ENCODE measurements at places on chromosomes 7 and 10.

GRCh38 chr10:126012485-126012884 lies 116.1 kb downstream of the FANK1 start:
- DNase-seq = peak; percentile 15

DNA sequence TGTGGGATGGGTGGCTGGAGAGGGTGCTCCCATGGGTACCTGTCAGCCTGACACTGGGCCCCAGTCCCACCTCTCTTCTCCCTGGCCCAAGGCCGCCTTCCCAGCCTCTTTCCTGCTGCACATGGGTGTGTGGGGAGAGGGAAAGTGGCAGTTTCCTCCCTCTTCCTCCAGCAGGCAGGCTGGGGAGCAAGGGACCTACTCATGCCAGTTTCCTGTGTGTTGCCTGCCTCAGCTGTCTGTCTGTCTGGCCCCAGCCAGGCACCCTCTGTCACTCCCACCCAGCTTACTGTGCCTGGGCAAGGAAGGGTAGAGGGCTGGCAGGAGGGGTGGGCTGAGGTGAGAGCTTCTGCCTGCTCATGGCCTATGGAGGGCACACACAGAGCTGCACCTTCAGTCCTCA lies 46.3 kb upstream of the PCBD1 start:
- DNase-seq = no peak

- DNase-seq = no peak
These were observed 293.8 kb downstream of the TCERG1L start for GRCh38 chr10:131017566-131018285.

GRCh38 chr7:7595451-7595850 lies 28.8 kb downstream of the MIOS start:
- peak; percentile 71 for DNase-seq

DNA sequence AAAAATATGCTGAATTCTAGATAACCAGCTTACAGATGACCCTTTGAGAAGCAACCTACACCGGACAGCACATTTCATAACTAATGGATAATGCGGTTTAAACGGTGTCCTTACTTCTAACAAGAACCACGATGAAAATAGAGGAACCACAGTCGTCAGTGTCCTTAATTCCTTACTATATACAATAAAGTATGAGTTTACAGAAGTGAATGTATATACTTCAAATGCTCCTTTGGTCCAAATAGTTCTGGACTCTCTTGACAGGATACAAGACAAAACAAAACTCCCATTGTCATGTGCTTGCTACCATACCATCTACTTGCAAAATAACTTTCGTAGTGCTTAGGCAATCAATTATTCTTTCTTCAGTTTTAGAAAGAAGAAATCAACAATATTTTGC lies 2.4 kb downstream of the NAMPT start:
- DNase-seq = no peak

GRCh38 chr10:18099415-18099814 lies 40.8 kb upstream of the CACNB2 start:
- no peak for DNase-seq

- DNase-seq = no peak
These were observed 47.9 kb downstream of the PHTF2 start for GRCh38 chr7:77846317-77847092.

- no peak for DNase-seq
These were observed 17.0 kb downstream of the TRPV5 start for GRCh38 chr7:142916508-142916907.

- no peak for DNase-seq
These were observed 224.4 kb downstream of the NEBL start for GRCh38 chr10:20672741-20673140.

DNA sequence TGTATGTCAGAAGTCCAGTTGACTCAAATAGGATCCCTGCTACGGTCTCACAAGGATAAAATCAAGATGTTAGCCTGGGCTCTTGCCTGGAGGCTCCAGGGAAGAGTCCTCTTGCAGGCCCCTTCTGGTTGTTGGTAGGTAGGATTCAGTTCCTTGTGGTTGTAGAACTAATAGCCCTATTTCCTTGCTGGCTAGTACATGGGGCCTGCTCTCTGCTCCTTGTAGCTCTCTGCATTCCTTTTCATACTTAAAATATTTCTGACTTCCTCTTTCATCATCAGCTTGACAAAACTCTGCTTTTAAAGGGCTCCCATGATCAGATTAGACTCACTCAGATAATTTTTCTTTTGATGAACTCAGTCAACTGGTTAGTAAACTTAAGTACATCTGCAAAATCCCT lies 756.7 kb downstream of the GATA3 start:
- no peak for DNase-seq

DNA sequence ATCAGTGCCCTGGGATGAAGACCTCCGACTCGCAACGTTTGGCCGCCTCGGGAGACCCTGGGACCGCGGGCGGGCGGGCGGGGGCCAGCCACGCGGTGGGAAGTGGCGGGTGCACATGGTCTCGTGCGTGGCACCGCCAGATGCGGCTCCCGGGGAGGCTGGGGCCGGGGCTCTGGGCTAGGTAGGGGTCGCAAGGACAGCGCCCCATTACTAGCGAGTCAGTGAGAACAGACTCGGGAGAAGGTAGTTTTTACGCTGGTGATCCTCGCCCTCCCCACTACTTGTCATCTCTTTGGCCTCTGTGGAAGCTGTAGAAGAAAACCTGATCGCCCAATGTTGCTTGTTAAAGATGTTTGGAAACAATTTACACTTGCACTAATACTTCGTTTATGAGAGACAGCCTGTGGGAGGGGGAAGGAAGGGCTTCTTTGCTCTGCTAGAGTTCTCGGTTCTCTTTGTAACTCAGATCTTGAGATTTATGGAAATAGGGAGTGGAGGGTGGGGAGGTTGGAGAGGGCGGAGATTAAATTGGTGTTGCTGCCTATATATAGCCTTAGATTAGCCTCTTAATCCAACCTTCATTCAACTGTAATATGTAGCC lies 591 bp downstream of the BZW2 start:
- DNase-seq = peak; percentile 37

DNA sequence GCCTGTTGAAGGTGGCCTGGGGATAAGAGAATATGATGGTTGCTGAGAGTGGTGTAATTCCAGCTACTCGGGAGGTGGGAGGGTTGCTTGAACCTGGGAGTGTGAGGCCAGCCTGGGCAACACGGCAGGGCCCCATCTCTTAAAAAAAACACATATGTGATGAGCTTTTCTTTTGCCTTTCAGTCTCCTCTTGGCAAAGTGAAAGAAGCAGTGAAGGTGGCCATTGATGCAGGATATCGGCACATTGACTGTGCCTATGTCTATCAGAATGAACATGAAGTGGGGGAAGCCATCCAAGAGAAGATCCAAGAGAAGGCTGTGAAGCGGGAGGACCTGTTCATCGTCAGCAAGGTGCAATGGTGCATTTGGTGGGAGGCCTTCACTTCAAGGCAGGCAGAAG lies 3.1 kb downstream of the AKR1B10 start:
- DNase-seq = no peak

DNA sequence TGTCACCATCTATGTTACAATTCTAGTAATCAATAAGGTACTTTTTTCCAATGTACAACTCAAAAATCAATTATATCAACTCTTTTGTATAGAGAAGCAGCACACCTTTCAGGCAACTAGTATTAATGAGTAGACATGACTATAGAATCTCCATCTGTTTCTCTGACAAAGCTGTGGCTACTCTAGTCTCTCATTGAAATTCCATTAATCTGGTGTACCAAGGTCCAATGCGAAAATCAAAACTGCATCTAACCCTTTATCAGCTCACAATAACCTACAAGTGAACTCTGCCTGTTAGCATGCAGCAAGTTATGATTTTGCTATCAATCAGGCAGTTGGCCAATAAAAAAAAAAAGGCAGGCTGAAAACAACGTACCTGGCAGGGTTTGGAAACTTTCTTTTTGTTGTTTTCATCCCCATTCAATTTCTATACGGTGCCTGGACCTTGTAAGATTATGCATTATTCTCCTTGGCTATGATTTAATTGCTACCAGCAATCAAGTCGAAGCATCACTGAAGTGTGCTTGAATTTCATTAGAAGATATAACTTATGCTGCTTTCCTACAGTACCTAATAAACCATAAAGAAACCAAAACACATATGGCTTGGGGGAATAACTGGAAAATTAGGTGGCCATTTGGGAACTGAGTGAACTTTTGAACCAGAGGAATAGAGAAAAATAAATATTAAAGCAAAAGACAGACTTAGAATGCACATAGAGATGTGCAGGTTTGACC lies 23.2 kb downstream of the SKAP2 start:
- no peak for DNase-seq

DNA sequence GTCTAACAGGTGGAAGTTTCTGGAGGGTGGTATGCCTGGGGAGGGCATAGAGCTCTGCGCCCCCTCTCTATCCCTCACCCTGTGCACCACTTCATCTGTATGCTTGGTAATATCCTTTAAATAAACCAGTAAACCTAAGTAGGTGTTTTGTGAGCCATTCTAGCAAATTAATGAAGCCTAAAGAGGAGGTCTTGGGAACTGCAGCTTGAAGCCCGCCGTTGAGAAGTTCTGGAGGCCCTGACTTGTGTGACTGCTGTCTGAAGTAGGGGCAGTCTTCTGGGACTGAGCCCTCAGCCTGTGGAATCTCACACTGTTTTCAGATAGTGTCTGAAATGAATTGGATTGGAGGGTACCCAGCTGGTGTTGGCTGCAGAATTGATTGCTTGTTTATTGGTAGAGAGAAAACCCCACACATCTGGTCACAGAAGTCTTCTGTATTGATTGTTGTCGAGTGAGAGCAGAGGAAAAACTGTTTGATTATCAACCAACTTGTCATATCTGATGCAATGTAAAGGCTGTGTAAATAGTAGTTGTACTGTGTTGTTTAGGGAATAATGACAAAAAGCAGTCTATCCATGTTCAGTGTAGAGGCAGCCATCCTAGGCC lies 4.7 kb downstream of the CRCP start:
- DNase-seq = no peak

DNA sequence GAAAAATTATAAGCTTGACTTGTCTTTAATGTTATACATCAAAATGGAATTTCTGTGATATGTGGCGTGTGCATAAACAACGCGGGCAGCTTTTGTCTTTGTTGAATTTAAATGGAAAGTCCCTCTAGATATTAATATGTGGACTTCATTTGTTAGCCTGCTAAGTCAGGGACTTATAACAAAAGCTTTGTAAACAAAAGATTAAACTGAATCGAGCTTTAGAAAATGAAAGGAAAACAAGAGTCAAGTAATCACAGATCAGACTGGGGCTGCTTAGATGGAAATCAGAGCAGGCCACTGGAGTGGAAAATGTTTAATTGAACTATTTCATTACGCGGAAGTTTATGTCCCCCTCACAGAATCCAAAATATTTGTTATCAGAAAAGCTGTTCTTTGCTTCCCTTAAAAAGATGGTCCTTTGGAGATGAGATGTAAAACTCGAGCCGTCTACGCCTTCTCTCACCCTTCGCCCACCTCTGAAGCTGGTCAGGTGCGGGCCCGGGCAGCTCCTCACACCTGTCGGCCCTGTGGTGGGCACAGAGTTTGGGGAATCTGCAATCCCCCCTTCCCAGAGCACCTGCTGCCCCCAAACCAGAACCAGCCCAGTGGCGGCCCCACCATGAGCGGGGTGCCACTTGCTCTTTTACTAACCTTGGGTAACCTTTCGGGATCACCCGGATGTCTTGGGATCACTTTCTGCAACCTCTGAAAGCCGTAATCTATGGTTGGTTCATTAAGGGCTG lies 116.2 kb downstream of the EBF3 start:
- DNase-seq = no peak

- no peak for DNase-seq
These were observed 104.9 kb upstream of the FAM180A start for GRCh38 chr7:135853499-135853898.

GRCh38 chr10:77494327-77494726 lies 143.3 kb downstream of the KCNMA1 start:
- peak; percentile 55 for DNase-seq

DNA sequence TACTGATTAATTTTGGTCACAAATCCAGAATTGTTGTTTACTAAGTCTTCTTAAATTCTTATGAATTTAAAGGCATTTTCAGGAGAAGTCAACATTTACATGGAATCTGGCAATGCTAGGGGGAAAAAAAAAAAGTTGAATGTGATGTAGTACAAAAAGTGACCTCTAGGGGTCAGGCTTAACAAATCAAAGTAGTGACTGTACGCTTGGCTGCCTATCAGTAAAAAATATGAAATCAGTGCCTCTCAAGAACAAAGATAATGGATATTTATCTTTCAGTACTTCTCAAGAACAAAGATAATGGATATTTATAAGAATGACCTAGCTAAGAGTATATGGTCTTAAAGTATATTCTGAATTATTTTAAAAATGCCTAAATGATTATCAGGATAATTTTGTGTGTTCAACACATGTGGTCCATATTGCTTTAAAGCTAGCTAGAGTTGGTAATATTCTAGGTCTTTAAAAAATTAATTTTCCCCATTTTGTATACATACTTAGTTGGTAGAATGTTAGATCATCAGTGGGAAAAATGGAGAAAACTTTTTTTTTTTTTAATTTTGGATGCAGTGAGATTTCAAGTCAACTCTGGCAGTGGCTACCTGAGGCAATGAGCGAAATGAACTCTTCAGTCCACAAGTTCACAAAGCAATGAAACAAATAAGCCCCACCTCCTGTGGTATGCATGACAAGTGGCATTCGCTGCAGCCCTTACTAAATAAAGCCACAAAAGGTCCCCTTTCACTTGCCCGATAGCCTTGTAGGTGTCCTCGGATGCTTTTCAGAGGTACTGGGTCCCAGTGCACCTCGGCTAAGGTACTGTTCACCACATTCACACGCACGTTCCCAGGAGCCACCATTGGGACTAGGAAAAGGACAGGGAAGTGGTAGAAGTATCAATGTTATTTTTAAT lies 51.2 kb upstream of the LAMB4 start:
- DNase-seq = peak; percentile 72

GRCh38 chr10:29873941-29874484 lies 185.4 kb downstream of the JCAD start:
- no peak for DNase-seq

DNA sequence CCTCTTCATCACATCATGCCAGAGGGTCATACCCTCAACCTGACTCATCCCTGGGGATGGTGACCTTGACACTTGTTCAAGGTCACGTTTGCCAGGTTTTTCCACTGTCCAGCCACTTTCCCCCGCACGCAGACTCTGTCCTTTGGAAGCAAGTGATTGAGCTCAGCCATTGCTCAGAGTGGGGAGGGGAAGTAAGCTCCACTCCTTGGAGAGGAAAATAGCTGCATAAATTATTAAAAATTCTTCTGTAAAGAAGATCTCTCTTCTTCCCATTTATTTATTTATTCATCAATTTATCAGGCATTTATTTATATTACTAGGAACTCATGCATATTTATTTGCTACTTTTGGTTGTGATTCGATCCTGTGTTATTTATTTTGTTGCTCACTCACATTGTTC lies 88.0 kb downstream of the GLRX3 start:
- DNase-seq = no peak

DNA sequence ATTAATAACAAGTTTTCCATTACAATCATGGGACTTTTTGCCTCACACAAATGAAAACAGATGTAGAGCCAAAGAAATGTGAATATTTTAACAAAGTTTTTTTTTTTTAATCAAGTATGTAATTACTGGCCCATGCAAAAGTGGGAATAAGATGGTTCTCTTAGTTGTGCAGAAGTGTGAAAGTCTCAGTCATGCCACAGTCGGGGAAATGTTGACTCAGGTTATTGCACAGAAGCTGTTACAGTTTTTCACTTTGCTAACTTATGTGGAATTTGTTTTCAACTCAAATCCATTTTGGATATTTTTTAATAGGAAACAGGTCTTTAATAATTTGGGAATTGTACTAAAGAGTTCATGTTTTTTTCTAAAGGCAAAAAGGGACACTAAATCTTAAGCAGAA lies 44.0 kb upstream of the CAV2 start:
- DNase-seq = no peak

GRCh38 chr7:134587750-134588149 lies 38.8 kb downstream of the AKR1B15 start:
- no peak for DNase-seq

GRCh38 chr7:83509255-83510021 lies 139.5 kb downstream of the SEMA3E start:
- DNase-seq = no peak
